CD4-positive, alpha-beta T cell treated with Interleukin-15 for 4 hours (primary cell): ENCODE measurements at places on chromosomes 12 and 14.

- no peak for DNase-seq
Measured at GRCh38 chr12:24057920-24058476, 108.5 kb upstream of the SOX5 start.

DNA sequence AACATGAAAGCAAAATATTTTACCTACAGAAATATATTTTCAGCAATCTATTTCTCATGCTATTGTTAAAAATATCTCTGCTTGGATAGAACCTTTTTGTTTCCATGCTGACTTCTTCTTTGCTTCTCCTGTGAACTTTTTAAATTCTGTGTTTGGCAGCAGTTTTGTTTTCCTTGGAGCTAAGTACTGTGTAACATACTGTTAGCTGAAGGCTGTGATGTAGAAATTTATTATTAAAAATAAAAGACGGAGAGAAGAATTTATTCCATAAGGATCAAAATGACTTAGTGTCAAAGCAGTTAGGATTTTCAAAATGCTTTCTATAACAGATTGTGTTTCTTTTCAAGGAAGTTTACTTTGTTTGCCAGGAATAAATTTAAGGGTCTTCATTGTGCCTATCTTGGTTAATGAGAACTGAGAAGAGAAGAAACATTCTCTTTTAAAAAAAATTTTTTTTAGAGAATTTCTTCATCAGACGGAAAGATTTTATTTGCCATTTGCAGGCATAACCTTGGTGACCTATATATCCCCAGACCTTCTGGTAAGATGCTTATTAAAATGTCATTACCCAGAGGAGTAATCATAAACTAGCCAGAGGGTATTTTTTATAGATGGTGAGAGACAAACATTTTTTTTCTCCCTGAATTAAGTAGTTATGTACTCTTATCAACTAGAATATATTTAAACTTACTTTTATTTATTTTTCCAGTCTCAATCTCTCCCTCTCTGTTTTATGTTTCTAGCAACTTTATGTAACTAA is 147.1 kb upstream of the SLCO1C1 start:
- DNase-seq, result no peak

DNA sequence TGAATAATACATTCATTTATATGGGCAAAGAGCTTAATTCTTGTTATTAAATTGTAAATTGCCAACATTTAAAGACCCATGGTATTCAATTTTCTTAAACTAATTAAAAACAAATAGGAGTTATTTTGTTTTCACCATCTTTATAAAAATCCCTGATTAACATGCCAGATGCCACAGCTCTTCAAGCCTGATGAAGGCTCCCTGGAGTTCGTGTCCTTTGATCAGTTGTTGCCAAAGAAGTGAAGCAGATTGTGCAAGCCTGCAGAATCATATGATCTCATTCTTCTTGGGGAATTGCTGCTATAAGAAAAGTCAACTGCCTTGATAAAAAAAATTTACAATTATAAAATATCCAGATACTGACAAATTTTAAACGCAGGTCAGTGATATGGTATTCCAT is 288.3 kb upstream of the PPFIA2 start:
- no peak for DNase-seq

- no peak for DNase-seq
Measured at GRCh38 chr12:108668063-108668462, 34.4 kb upstream of the SELPLG start.

DNA sequence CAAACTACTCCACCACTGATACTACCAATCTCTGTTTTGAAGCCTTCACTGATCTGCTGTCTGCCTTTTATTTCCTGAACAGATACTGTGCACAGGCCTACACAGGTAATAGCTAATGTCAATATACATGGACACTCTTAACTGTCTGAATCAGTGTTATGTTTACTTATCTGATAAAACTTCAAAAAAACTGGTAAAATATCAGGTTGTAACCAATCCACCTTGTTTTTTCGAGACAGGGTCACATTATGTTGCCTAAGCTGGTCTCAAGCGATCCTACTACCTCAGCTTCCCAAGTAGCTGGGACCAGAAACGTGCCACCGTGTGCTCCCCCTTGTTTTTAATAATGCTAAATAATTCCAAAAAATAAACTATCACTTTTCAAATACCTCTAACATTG is 43.5 kb downstream of the HECTD1 start:
- DNase-seq, result no peak

DNA sequence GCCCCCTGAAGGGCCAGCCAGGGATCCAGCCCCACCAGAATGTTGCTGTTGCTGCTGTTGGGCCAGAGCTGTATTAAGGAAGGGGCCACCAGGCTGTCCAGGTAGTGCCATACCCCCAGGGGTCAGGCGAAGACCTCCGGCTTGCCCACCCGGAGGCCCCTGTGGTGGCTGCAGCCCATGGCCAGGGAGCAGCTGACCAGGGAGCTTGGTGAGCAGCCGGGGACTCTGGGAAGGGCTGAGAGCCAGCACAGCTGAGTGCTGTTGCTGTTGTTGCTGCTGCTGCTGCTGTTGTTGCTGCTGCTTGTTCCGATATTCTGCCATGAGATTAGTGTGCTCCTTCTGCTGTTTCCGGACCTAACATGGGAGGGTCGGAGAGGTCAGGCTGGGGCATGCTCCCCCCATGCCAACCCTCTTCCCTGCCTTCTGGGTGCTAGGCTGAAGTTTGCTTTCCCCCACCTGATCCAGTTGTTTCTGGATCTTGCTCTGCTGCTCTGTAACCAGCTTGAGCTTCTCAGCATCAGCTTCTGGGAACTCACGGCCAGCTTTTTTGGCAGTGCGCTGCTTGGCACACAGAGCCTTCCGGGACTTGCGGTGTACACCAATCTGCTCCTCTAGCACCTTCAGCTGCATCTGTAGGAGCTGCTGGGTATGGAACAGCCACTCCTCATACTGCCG is 15.2 kb upstream of the PRKAG1 start:
- no peak for DNase-seq

DNA sequence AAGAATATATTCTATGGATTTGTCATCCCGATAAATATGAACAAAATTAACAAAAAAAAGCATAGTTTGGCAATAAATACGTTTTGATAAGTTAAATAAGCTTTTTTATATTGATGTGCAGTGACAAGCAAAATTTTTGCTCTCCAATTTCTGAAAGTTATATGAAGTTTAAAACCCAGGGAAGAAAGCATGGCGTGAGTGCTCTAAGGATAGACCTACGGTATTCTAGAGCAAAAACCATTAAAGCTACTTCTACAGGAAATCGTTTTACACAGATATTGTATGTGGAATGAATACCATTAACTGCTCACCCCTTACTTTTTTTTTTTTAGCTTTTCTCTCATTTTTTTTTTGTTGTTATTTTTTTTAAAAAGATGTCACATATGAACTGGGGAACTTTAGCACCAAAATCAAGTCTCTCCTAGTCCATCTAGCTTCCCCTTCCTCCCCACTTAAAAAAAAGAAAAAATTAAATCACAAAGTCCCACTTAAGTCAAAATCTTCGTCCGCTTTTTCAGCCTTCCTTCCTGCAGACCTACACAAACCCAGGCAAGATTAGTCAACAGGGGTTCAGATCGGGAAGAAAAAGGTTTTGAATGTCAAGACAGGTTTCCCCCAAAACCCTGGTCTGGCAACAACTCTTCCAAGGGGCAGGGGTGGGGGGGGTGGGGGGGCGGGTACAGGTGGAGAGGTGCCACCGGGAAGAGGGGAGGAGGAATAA is 4.4 kb downstream of the ZFP36L1 start:
- DNase-seq, result no peak

DNA sequence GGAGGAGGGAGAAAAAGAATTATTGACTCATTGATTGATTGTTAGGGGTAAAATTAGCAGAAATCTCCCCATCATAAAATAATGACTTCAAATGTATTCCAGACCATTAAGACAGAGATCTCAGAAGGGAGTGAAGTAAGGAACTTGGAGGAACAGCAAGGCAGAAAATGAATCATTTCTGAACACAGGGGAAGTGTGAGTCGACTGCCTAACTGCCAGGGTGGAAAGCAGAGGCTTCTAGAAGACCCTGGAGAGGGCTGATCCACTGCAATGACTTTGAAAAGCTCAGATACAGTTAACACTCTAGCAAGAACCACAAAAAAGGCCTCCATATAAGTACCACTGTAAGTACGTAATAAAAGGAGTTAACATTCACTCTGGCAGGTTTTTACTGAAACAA is 9.7 kb downstream of the GLTP start:
- no peak for DNase-seq

DNA sequence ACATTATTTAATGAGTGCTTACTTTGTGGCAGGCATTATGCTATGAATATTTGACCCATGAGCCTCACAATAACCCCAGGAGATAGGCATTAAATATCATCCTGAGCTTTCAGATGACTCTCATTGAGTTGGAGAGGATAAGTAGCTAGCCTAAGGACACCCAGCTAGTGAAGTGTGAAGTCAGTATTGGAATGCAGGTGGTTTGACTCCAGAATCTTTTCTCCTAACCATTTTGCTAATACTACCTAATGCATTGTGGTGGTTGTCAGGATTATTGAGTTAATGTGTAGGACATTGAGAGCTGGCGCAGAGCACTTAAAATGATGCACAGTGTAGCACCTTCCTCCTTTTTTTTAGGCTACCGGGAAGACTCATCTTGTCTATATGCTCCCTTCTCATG is 3.8 kb upstream of the CDKL1 start:
- no peak for DNase-seq

DNA sequence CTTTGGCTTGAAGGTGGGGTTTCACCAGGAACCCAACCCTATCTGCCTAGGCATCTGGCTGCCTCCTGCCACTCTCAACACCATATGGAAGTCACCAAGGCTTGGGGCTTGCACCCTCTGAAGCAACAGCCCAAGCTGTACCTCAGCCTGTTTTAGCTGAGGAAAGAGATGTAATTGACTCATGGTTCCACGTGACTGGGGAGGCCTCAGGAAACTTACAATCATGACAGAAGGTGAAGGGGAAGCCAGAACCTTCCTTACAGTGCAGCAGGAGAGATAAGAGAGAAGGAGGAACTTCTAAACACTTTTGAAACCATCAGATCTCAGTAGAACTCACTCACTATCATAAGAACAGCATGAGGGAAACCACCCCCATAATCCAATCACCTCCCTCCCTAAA is 26.9 kb downstream of the GLIPR1L1 start:
- DNase-seq, result no peak

DNA sequence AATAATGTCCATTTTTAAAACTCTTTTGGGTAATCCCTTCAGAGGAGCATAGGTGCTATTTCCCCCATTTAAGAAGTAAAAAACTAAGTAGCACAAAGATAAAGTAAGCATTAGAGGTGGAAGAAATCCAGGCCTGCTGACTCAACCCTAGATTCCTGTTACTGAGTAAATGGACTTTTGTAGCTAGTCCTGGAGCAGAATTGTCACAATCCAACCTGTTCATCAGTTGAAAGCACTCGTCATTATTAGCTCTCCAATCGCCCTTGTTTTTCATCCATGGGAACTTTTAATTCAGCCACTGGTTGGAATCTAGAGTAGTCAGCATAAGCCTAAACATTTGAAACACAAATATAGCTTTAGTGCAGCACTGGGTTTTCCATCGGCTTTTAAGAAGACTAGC is 139.5 kb upstream of the AMIGO2 start:
- DNase-seq, result no peak

DNA sequence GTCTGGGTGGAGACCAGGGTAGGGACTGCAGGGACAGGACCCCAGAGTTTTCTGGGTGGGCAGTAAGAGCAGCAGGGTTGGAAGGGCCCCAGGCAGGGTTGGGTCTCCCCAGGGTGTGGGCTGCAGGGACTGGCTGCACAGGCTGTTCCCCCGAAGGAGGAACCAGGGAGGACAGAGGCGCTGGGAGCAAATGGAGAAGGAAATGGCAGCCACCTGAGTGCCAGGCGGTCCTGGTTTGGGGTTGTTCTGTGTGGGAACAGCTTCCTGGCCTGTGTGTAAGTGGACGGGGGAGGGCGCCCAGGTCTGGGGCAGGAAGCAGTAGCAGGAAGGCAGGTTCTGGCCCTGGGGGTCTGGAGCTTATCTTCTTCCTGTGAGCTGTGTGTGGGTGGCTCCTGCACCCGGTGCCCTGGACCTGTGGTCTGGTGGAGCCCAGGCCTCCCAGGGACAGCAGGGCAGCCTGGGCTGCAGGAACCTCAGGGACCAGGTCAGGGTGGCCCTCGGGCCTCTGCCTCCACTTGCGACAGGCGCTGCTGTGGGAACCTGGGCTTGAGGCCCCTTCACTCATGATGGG is 372.8 kb downstream of the TMEM121 start:
- DNase-seq, result no peak

- DNase-seq, result no peak
Measured at GRCh38 chr12:49170924-49171323, 18.0 kb downstream of the TUBA1A start.

DNA sequence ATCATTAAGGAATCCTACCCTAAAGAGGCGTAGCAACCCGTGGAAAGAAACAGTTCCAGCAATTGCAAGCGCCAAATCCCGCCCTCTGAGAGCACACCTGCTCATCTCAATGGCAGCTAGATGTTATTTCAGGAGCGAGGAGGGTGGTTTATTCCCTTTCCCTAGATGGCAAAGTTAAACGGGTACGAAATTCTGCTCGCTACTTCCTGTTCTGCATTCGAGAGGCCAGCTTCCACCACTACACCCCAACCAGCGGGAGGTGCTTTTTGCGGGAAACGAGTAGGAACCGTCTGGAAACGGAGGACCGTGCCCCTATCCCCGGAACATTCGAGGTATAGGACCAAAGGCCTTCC is 536 bp downstream of the VPS29 start:
- no peak for DNase-seq

GRCh38 chr14:79702197-79702596 is 509.1 kb downstream of the DIO2 start:
- DNase-seq, result no peak

GRCh38 chr12:104094284-104094683 is 30.0 kb downstream of the HCFC2 start:
- DNase-seq, result no peak

- no peak for DNase-seq
Measured at GRCh38 chr12:133190176-133190575, 8.9 kb downstream of the ZNF268 start.

DNA sequence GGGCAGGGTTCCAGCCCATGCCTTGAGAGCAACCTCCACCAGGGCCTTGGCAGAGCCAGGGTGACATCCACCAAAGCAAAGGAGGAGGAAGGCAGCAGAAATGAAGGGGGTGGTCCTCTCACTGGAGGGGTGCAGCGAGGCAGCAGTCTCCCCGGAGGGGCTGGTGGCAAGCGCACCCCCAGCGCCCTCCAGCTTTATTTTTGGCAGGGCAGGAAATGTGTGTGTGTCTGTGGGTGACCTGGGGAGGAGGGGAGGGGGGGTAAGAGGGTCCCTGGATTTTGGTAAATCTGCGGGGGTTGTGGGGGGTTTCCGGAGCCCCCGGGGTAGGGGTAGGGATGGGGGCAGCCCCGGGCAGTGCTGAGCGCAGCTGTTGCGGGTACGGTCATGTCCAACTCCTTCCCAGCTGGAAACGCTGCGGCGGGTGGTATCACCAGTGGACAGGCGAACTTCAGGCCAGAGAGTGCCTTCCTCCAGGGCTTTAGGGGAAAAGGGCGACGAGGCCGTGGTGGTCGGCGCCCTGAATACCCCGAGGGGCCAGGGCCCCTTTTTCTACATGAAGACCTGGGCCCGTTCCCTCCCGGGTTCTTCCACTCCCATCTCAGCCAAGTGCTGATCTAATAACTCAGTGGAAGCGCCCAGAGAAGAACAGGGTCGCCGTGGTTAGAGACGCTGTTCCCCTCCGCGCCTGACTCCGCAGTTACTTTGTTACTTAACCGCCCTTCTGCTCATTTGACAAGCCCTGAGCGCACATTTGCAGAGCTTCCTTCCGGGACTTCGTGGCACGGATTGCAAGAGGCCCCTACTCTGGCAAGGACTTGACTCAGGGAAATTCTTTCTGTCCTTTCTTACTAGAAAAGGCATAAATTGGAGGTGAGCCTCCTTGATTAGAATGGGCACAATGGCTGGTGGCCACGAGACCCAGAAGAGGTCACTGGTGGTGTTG is 55.2 kb downstream of the FOS start:
- DNase-seq, result peak; percentile 59

- no peak for DNase-seq
Measured at GRCh38 chr14:69694730-69695281, 72.1 kb upstream of the SRSF5 start.
